ENCODE measurements at places on chromosomes 3 and 15.

DNA sequence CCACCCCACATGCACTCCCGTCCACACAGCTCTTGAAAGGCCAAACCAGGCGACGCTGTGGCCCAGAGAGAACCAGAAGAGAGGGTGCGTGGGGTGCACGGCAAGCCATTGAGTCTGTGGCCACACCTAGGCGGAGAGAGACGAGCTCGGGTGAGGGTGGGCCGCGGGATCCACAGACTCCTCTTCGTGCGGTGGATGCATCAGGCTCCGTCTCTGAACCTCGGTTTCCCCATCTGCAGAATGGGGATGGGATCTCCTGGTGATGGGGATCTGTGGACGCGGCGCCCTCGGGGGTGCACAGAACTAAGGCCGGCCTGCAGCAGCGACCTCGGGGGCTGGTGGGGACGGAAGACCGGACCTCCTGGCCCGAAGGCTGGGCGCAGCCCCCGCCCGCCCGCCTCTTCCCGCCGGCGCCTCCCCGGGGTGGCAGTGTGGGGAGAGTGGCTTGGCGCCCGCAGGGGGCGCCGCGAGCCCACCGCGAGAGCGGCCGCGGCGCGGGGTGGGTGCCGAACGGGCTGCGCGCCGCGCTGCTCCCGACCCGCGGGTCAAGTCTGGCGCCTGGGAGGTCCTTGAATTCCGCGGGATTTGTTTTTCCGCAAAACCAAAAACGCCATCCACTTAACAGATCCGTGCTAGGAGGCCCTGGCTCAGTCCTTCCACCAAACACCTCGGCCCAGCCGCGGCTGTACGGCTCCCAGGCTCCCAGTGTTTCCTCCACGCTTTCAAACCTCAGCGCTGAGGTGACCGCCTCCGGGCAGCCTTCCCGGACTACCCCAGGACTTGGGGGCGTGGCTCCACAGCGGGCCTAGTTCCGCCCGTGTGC lies 13.2 kb upstream of the ADPGK start:
- DNase-seq = peak; percentile 15

DNA sequence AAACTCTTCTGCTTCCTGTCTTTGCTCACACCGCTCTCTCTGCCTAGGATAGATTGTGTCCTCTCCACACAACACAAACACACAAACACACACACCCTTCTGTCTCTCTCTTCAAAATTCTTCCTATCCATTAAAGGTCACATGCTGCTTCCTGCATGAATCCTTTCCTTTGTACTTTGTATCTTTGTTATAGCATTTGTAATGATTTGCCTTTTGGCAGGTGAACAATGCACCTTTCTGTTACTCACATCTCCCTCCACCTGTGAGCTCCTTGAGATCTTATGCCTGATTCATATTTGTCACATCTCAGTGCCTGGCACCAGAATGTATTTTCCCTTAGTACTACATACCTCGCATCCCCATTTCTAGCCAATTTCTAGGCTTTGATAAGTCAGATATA lies 251.4 kb upstream of the UMPS start:
- DNase-seq = no peak

- no peak for DNase-seq
These were observed 147.1 kb downstream of the PGPEP1L start for GRCh38 chr15:98860281-98861041.

DNA sequence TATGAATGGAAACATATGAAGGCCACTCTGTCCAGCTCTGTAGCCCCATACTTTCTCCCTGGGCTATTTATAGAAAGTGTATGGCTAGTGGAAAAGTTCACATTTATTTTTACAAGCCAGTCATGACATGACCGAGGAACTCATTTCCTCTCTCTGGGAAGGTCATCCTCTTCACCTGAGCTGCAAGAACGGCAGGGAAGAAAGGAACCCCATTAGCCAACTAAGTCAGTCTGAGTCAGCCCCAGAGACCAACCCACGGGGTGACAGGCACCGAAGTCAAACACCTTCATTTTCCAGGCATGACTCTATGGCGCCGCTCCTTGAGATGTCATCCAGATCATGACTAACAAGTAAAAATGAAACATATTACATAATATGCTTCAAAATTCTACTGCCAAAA lies 4.8 kb downstream of the PAQR9 start:
- DNase-seq = peak; percentile 71

DNA sequence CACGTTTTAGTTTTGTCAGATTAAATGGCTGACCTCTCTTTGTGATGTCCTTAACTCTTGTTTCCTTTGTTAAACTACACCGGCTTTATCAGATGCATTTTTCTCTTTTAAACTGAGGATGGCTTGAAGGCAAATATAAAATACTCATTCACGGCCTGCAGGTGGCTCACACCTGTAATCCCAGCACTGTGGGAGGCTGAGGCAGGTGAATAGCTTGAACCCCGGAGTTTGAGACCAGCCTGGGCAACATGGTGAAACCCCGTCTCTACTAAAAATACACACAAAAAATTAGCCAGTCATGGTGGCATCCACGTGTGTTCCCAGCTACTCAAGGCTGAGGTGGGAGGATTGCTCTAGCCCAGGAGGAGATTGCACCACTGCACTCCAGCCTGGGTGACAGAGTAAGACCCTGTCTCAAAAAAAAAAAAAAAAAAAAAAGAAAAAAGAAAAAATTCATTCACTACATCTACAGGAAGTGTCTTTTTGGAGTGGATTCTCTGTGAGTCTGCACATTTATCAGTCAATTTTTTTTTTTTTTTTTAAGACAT lies 34.7 kb upstream of the SACM1L start:
- DNase-seq = no peak

GRCh38 chr3:157127831-157128767 lies 31.8 kb downstream of the CCNL1 start:
- peak; percentile 75 for DNase-seq

GRCh38 chr15:56939257-56939656 lies 20.8 kb downstream of the TCF12 start:
- DNase-seq = no peak

DNA sequence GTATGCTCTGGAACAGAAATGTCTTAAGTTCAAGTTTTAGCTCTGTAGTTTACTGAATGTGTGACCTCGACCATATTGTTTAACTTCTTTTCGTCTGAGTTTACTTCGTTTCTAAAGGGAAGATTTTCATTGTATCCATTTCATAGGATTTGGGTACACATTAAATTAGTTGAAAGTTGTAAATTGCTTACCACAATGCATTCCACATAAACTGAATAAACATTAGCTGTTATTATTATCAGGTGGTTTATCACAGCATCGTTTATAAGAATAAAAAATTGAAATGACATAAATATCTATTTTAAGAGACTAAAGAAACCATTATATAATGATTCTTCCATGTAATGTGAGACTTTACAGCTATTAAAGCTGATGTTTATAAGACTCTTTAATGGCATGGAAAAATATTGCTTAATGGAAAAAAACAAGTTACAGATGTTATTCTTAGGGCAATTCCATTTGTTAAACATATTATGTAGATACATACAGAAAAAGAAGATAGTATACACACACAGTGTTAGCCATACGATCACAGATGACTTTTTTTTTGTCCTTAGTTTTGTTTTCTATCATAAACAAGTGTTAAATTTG lies 342.3 kb upstream of the SGO1 start:
- no peak for DNase-seq

DNA sequence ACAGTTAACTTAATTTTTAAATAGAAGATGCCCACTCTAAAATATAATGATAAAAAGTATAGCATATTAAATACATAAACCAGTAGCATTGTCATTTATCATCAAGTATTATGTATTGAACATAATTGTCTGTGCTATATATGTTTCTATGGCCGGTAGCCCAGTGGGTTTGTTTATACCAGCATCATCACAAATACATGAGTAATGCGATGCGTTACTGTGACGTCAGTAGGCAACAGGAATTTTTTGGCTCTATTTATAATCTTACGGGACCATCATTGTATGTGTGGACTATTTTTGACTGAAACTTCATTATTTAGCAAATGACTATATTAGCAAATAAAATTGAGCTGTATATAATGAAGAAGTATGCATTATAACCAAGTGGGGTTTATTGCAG lies 82.1 kb downstream of the FLNB start:
- DNase-seq = no peak

DNA sequence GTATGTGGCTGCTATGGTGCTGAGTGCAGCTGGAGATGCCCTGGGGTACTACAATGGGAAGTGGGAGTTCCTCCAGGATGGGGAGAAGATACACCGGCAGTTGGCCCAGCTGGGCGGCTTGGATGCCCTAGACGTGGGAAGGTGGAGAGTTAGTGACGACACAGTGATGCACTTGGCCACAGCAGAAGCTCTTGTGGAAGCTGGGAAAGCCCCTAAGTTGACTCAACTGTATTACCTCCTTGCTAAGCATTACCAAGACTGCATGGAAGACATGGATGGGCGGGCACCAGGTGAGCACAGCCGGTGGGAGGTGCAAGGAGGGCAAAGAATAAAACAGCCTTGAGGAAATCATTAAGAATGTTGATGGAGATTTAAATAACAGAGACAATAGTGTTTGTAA lies 2.9 kb downstream of the ADPRH start:
- DNase-seq = no peak
